ENCODE measurements at places on chromosomes 4 and X.

- DNase-seq = no peak
Observed at GRCh38 chr4:2101346-2102044, 42.4 kb downstream of the NAT8L start.

DNA sequence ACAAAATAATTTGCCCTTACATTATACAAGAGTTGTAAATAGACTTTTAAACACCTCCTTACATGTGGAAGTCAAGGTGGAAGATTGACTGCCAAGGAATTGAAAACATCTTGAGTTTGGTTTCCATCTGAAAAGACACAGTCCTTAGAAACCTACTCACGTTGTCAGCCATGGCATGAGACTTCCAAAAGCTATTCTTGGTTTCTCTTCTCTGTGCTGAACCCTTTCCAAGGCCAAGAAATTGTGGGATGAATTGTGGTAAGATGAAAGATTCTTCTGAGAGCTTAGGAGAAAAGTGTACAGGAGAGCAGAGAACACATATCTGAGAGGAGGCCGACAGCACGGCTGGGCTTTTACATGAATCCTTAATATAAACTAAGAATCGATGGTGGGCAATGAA lies 370.0 kb downstream of the FBXW7 start:
- no peak for DNase-seq

DNA sequence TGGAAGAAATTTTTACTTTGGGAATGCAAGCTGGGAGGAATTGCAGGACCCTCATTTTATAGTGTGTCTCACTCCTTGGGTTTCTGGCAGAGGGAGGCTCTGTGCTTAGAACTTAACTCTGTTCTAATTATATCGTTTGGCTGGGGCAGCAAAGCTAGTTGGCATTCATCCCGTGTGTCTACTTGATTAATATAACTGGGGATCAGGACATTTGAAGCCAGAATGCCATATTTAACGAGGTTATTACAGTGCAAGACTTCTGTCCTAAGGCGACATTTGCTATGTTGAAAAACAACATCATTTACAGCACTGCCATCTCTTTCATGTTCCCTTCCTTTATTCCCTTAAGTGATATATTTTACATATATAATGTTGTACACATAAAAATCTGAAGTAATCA lies 179.1 kb upstream of the TBC1D9 start:
- no peak for DNase-seq

GRCh38 chr4:113407409-113407808 lies 354.1 kb downstream of the CAMK2D start:
- no peak for DNase-seq

DNA sequence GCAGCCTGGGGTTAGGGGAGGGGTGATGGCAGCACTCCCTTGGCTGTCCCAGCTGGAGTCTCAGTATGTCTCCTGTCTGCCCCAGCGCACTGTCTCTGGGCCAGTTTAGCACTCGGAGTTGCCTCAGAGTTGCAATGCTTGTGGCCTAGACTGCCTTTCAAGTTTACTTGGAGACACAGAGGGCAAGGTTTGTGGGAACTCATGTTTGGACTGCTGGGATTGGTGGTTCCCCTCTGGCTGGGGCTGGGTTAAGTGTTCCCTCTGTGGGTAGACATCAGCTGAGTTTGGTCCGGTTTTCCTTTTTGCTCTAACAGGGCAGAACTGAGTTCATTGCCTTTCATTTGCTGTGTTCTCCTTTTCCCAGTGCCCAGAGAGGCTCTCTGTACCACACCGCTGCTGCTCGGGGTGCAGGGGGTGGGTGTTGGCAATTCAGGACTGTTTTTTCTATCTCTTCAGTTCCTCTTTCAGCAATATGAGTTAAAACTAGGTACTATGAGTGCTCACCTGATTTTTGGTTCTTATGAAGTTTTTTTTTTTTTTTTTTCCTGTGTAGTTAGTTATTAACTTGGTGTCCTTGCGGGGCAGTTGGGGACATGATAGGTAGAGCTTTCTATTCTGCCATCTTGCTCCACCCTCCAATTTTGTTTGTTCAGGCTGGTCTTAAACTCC lies 17.2 kb downstream of the RAB33B start:
- no peak for DNase-seq

GRCh38 chr4:179248821-179249220 lies 1806.6 kb upstream of the AGA start:
- DNase-seq = no peak

- no peak for DNase-seq
Observed at GRCh38 chr4:68883870-68884269, 67.7 kb downstream of the UGT2A3 start.

- DNase-seq = no peak
Observed at GRCh38 chr4:147481577-147482109, 746 bp downstream of the EDNRA start.

- no peak for DNase-seq
Observed at GRCh38 chr4:127449449-127449848, 183.3 kb upstream of the INTU start.

GRCh38 chrX:155216940-155217440 lies 730 bp downstream of the VBP1 start:
- DNase-seq = no peak

DNA sequence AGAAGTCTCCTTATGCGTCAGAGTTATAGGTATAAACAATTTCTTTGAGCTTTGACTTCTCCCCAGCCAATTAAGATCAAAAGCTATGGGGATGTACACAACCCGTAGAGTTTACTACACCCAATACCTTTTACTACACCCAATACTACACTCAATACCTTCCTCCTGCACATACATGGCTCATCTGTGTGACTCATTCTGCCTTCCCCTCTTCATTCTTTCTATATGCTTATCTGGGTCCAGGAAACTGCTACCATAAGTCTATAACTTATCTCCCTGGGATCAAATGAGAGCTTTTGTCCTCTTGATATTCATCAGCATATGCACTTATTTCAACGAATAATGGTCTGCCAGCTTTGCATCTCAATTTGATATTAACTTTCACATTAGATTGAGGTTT lies 28.2 kb downstream of the ANKRD50 start:
- DNase-seq = no peak

DNA sequence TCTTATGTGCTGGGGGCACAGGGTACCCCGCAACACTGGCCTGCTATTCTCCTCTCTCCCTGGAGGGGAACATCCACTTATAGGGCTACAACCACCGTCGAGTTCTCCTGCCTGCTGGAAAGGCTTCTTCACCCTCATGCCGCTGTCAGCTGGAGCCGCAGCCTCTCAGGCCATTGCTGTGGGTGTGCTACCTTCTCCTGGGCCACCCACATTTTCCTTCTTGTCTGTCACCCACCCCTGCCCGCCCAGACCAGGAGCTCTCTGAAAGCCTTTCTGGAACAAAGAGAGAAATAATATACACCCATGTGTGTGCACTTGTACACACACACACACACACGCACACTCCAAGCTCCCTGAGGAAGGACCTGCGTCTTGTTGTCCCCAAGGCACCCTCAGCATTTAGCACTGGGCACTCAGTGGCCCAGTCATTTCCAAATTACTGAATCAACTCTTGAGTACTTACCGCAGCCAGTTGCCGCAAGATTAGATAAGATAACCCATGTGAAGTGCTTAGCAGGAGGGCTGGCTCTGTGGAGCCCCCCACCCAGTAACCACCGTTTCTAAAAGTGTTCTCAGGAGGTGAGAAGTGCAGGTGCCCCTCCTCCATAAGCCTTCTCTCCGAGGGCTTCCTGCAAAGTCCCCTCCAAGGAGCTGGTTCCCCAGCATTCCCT lies 50.2 kb downstream of the CPZ start:
- DNase-seq = no peak

- no peak for DNase-seq
Observed at GRCh38 chrX:118088084-118088483, 28.5 kb downstream of the KLHL13 start.

DNA sequence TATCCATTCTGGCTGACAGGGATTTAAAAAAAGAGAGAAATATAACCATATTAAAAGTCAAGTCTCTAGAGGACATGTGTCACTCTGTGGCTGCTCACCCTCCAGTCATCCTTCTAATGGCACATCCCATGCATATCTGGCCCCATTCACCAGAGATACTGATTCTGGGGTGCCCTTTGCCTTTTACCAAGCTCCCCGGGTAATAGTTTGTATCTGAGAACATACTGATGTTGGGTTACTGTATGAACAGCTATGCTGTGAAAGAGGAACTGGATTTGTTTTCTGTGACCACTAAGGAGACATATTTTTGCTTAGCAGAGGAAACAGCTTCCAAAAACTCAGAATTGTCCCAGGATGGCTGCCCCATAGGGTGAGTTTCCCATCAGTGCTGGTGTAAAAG lies 56.0 kb downstream of the SAT1 start:
- DNase-seq = no peak

- no peak for DNase-seq
Observed at GRCh38 chrX:41559235-41560052, 112.3 kb downstream of the NYX start.

DNA sequence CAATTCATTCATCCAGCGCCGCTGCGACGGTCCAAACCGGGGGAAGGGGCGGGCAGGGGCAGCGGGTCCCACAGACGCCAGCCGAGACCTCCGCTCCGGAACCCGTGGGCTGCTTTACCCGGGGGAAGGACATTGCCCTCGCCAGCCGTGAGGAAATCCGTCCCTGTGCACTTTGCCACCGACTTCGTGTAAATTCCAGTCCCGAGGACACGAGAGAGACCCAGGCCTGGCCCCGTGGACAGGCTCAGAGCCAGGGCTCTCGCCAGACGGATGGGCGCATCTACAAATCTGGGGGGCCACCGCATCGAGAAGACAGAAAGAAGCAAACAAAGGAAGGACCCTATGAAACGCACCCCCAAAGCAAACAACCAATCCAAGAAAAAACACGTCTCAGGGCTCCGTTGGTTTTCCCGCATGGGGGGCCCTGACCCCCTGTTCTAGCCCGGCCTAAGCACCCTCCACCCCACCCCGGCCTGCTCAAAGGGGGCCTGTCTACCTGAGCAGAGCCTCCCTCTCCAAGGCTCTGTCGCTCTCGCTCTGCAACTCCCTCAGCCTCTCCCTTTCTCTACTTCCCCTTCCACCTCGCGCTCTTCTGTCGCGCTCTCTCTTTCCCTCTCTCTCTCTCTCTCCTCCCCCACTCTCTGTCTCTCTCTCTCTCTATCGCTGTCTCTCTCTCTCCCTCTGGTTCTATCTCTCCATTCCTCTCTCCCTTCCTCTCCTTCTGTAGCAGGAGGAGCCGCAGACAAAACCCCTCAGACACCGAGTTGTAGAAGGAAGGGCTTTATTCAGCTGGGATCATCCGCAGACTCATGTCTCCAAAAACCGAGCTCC lies 11.3 kb downstream of the FRG2 start:
- DNase-seq = no peak

GRCh38 chr4:111215755-111216154 lies 592.9 kb upstream of the PITX2 start:
- DNase-seq = no peak

DNA sequence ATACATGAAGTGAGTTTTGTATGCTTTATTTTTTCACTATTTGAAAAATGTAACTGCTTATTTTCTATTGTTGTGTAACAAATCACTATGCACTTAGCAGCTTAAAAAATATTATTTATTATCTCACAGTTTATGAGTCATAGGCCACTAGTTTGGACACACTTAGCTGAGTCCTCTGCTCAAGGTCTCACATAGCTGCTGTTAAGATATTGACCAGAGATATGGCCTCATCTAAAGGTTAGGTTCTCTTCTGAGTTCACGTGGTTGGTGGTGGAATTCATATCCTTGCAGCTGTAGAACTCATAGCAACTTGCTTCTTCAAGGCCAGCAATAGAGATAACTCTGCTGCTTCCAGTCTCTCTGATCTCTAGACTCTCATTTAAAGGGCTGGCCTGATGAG lies 534.4 kb downstream of the SPRY1 start:
- no peak for DNase-seq

GRCh38 chr4:27019766-27020165 lies 159.1 kb downstream of the STIM2 start:
- no peak for DNase-seq

- DNase-seq = no peak
Observed at GRCh38 chr4:153791746-153792617, 3.1 kb upstream of the SFRP2 start.

DNA sequence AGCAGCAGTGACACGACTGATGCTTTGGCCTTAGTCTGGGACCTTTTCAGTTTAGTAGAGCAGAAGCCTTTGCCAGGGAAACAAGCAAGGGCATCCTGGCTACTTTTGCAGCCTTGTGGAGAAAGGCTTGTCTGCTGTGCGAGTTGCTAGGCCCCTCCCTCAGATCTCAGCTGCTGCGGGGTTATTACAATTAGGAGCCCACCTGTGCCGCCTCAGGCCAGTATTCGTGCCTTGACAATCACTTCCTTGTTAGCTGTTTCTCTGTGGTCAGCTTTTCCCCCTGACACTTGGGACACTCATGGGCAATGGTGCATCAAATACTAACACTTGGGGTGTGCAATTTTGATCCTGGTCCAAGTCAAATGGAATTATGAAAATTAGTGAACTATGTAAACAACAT lies 67.9 kb downstream of the SH2D1A start:
- no peak for DNase-seq

- DNase-seq = no peak
Observed at GRCh38 chr4:56651056-56651350, 30.1 kb downstream of the HOPX start.

DNA sequence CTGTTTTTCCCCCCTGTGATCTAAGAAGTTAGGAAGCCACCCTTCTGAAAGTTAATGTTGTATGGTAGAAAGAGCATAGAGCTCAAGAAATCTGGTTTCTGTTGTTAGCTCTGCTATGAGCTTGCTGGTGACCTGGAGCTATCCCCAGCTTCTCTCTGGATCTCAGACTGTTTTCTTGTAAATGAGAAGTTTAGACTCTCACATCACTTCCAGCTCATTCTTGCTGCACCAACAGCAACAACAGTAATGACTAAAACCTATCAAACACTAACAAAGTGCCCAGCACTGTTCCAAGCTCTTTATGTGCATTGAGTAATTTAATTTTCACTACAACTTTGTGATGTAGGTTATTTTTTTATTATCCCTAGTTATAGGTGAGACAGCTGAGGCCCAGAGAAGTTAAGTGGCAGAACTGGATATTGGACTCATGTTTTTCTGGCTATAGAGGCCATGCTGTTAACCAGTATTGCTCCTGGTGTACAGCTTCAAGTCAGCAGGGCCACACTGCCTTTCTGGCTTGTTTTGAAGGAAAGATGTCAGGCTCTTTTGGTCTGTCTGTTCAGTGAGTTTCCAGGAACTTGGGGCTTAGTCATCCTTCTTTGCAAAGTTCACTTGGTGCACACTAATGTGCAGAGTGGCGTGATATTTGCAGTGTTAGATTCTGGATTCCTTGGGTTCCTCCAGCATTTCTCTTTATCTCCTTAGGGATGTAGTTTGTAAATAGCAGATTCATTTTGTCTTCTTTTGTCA lies 27.8 kb upstream of the TMEM164 start:
- no peak for DNase-seq

DNA sequence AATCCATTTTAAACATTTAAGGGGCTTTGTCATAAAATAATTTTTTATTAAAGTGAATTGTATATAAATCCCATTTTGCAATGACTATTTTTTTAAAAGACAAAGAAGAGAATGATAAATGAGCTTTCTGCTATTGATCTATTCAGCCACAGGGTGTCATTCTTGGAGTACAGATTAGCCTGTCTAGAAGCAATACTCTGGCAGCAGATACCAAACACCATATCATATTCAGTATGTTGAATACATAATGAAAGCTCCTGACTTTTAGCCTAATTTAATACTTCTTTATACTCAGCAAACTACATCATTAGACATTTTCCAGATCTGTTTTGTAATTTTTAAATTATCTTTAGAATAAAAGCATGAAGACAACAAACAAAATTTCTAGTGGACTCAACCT lies 496.3 kb downstream of the PDGFC start:
- no peak for DNase-seq

Data from stimulated activated CD4-positive, alpha-beta T cell treated with anti-CD3 and anti-CD28 coated beads, Interleukin-1b, Interleukin-23, amount 100 ng/mL, for 1 hour (primary cell).